ENCODE measurements at places on chromosomes 12 and 14.

- peak; percentile 48 for DNase-seq
Observed at GRCh38 chr14:65170768-65171507, 68.6 kb upstream of the MAX start.

DNA sequence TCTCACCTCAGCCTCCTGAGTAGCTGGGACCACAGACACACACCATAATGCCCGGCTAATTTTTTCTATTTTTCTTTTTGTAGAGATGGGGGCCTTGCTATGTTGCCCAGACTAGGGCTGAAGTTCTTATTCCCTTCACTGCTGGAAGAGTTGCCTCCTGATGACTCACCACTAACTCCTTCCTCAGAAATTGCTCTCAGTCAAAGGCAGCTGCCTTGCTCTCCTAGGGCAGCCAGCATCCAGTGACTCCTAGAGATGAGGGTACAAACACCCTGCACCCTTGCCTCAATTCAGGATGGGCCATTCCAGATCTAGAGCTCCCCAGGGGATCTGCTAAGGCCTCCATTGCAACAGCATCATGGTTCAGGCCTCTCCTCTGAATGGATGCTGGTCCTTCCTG is 54.0 kb upstream of the RASSF8 start:
- no peak for DNase-seq

DNA sequence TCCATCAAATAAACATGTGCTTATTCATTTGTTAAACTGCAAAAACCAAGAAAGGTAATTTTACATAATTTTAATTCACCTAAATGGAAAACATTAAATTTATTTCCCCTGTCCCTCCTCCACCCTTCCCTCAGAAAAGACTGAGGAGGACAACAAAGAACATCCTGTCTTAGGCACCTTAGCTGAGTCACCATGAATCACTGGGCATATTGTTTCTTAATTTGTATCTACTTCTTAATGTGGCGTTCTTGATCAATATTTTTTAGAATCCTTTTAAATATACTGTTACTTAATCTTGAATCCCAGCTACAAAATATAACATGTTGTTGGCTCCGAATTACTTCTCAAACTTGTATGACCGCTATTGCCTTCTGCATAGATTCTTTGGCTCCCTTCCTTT is 23.5 kb downstream of the SIX6 start:
- no peak for DNase-seq

DNA sequence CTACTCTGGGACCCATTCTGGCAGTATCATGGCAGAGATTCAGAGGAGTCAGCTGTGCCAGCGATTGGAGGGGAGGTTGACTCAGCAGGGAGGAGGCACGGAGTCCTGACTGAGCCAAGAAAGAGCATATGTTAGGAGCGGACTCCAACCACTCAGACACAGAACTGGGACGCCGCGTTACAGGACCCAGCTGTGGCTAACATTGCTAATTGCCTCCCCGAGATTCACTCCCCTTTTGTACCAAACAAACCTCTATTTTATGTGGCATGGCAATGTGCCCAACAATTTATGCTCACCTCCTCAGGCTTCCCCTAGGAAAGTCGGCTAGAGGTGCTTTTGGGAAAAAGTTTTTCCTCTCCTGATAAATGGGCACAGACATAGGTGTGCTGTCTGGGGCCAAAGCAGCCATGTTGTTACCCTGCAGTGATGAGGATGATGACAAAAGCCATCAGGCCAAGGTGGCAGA is 15.2 kb upstream of the CLIP1 start:
- DNase-seq, result no peak

- no peak for DNase-seq
Observed at GRCh38 chr14:64174922-64175782, 119.0 kb downstream of the ESR2 start.

GRCh38 chr12:103780093-103780440 is 61.0 kb downstream of the NT5DC3 start:
- no peak for DNase-seq

- no peak for DNase-seq
Observed at GRCh38 chr12:54017878-54018467, 9.2 kb downstream of the HOXC8 start.

GRCh38 chr14:78228702-78229327 is 58.6 kb downstream of the NRXN3 start:
- no peak for DNase-seq

DNA sequence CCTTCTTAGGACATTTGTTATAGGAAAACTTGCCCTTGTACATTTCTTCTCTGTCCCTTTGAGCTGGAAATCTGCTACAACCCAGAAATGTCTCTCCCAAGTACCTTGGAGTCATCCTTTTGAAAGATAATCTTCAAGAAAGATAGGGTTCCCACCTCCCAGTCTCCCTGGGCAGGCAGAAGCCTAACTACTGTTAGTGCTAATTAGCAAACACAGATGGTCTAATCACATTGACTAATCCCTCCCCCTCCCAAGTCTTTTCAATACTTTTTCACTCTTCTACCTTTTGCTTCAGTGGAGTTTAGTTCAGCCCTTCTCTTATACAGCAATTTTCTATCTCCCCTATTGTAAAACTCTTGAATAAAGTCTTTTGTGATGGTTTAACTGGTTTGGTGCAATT is 129.8 kb upstream of the PPFIA2 start:
- no peak for DNase-seq

GRCh38 chr14:99792551-99793212 is 531 bp upstream of the EML1 start:
- no peak for DNase-seq

GRCh38 chr14:42378274-42378673 is 771.6 kb downstream of the LRFN5 start:
- no peak for DNase-seq

DNA sequence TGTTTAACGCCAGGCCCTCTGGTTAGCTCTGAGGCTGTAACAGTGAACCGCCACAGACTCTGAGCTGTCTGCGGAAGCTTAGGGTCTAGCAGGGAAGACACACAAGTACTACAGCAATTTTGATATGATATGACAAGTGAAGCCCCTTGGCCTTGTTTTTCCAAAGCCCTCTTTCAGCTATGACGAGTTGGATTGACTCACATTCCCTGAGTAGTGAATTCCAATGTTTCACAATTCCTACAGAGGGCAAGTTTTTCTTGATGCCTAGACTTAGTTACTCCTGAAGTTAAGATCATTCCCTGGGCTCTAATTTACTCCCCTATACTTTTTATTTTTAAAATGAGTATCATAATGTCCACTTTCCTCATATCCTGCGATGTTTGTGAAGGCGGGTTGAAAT is 53.3 kb upstream of the CISTR start:
- DNase-seq, result no peak

GRCh38 chr12:49832836-49833421 is 4.7 kb upstream of the NCKAP5L start:
- no peak for DNase-seq
